ENCODE measurements at places on chromosomes 4 and X. TPM values are rescaled to one million over a fixed set of nuclear protein-coding genes. Genes with fewer than 3 reads are reported as not detected.

Gene SHROOM4
- total RNA-seq: 4.5 TPM

Gene HNRNPD
- total RNA-seq: 31.6 TPM

Gene TMEM47
- total RNA-seq: 1.7 TPM

Gene COL4A6
- under 0.01 TPM for total RNA-seq

Gene SETD7
- total RNA-seq: 44.4 TPM

Gene NXF2
- total RNA-seq: not detected

Gene PCDH19
- not detected for total RNA-seq

Gene PHF8
- 24.4 TPM for total RNA-seq

Gene EMCN
- total RNA-seq: not detected

Gene ESX1
- not detected for total RNA-seq

Gene TMEM35A
- total RNA-seq: not detected

Gene SPACA5
- not detected for total RNA-seq

Gene FAM3A
- total RNA-seq: 20.1 TPM

Gene GPRIN3
- 15.3 TPM for total RNA-seq

Gene TMEM192
- total RNA-seq: 47.8 TPM

Gene GAGE1
- total RNA-seq: not detected

Gene SFRP2
- total RNA-seq: not detected

Gene AFM
- not detected for total RNA-seq

Gene MAGEC2
- not detected for total RNA-seq

Gene MAOB
- total RNA-seq: 1.1 TPM

Gene FAM53A
- 5.0 TPM for total RNA-seq
